Activated naive CD4-positive, alpha-beta T cell treated with anti-CD3 and anti-CD28 coated beads for 36 hours (primary cell): ENCODE measurements at places on chromosomes 2 and 18. TPM values are rescaled to one million over a fixed set of nuclear protein-coding genes. Genes with fewer than 3 reads are reported as not detected.

GRCh38 chr2:226963528-226963927, 127.7 kb downstream of the RHBDD1 start:
- H3K36me3 ChIP-seq, result peaks cover 5% of the 10 kb centered on the region
- H3K4me1 ChIP-seq, result no peaks in the 10 kb centered on the region
- no peaks in the 10 kb centered on the region for H3K27me3 ChIP-seq
- no peak overlapping the region for H3K27ac ChIP-seq

GRCh38 chr2:17757321-17757720, 3.4 kb downstream of the GEN1 start:
- peaks cover 14% of the 10 kb centered on the region for H3K4me1 ChIP-seq
- no peak for DNase-seq
- no peaks in the 10 kb centered on the region for H3K27me3 ChIP-seq
- H3K27ac ChIP-seq, result no peak overlapping the region
- H3K36me3 ChIP-seq, result peaks cover 11% of the 10 kb centered on the region
- no peak overlapping the region for H3K4me3 ChIP-seq

DNA sequence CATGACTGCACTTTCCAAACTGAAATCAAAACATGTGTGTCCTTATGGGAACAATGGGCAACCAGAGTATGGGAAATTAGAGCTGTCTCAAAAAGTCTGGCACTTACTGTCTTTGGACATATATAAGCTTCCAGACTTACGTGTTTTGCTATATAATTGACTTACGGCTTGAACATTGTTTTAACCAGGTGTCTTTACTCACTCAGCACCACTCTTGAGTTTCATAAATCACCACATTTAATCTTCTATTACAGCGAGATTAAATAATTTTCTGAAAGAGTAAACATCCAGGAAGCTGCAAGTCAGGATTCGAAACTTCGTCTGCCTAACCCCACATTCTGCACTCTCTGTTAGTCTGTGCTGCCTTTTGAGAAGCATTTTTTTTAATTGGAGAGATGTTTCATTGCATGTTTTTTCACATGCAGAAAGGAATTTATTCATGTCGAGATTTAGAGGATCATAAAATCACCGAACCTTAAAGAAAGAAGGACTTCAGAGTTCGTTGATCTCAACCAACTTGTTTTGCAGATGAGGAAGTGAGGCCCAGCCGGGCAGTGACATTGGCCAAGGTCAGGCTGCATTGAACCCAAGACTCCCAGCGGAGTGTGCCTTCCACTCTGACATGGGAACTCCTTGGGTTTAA, 137.3 kb downstream of the SETBP1 start:
- H3K4me1 ChIP-seq, result peaks cover 12% of the 10 kb centered on the region
- no peak overlapping the region for H3K4me3 ChIP-seq
- H3K27me3 ChIP-seq, result peaks cover 14% of the 10 kb centered on the region
- DNase-seq, result no peak

DNA sequence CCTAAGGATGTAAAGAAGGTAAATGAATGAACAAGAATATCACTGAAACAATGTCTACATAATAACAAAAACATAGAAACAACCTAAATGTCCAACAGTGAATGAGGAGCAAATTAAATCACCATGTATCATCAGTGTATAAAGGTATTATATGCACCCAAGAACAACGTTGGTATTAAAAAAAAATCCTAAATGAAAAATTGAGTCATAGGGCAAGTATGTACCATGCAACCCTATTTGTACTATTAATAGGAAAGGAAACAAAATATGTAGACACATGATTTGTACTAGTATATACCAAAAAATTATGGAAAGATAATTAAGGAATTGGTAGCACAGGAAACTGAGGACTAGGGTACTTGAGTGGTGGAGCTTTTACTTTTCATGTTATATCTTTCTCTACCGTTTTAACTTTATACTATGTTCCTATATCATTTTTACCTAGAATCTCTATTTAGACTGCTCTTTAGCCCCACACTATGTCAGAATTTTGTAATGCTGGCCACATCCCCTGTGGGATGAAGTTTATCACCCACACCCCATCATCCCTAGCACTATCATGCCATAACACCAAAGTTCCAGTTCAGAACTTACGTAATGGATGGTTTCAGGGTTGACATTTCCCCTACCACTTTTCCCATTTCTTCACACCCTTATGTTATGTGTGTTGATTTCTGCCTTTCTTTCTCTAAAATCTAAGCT, 25.6 kb downstream of the IKZF2 start:
- peaks cover 7% of the 10 kb centered on the region for H3K27me3 ChIP-seq
- H3K4me1 ChIP-seq, result no peaks in the 10 kb centered on the region
- no peak overlapping the region for H3K27ac ChIP-seq

GRCh38 chr2:223976635-223977226, 19.5 kb downstream of the MRPL44 start:
- H3K4me3 ChIP-seq, result no peak overlapping the region
- no peaks in the 10 kb centered on the region for H3K27me3 ChIP-seq
- H3K4me1 ChIP-seq, result no peaks in the 10 kb centered on the region
- H3K27ac ChIP-seq, result no peak overlapping the region
- H3K36me3 ChIP-seq, result peaks cover 2% of the 10 kb centered on the region

- no peak for DNase-seq
- no peaks in the 10 kb centered on the region for H3K4me1 ChIP-seq
- no peaks in the 10 kb centered on the region for H3K36me3 ChIP-seq
- no peaks in the 10 kb centered on the region for H3K27me3 ChIP-seq
These were observed 140.5 kb downstream of the PTH2R start for GRCh38 chr2:208546860-208547650.

DNA sequence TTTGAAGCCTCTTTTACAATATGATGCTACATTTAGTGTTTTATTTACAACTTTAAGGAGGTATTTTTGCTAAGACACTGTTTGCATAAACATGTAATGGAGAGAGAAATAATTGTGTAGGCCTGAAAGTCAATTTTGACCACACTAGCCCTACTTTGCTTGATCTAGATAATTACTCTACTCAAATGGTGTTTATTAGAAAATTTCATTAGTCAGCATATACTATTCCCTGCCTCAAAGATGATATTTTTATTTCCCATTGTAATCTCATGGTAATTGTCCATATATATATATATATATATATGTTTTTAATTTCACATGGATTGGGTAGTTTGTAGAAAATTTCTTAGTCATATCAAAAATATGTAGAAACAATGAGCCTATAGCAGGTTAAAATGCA, 632.2 kb downstream of the SATB2 start:
- H3K4me1 ChIP-seq, result no peaks in the 10 kb centered on the region
- no peaks in the 10 kb centered on the region for H3K36me3 ChIP-seq
- H3K4me3 ChIP-seq, result no peak overlapping the region
- no peaks in the 10 kb centered on the region for H3K27me3 ChIP-seq

GRCh38 chr2:172279813-172280212, 147.6 kb upstream of the ITGA6 start:
- H3K4me3 ChIP-seq, result no peak overlapping the region
- H3K4me1 ChIP-seq, result peaks cover 11% of the 10 kb centered on the region
- DNase-seq, result no peak

GRCh38 chr2:127173057-127173456, 47.0 kb downstream of the CYP27C1 start:
- H3K4me1 ChIP-seq, result no peaks in the 10 kb centered on the region
- no peaks in the 10 kb centered on the region for H3K27me3 ChIP-seq
- no peak for DNase-seq
- H3K36me3 ChIP-seq, result no peaks in the 10 kb centered on the region
- H3K4me3 ChIP-seq, result no peak overlapping the region
- no peak overlapping the region for H3K27ac ChIP-seq

- H3K4me3 ChIP-seq, result no peak overlapping the region
- no peaks in the 10 kb centered on the region for H3K36me3 ChIP-seq
- no peaks in the 10 kb centered on the region for H3K4me1 ChIP-seq
- DNase-seq, result no peak
These were observed 31.5 kb upstream of the SCG2 start for GRCh38 chr2:223633656-223634055.

GRCh38 chr18:76495435-76496193, 572 bp upstream of the ZNF516 start:
- no peak overlapping the region for H3K27ac ChIP-seq
- H3K27me3 ChIP-seq, result peaks cover 14% of the 10 kb centered on the region
- no peaks in the 10 kb centered on the region for H3K36me3 ChIP-seq
- peak overlapping the region; percentile 75 for H3K4me3 ChIP-seq

GRCh38 chr2:236811062-236811656, 241.5 kb downstream of the ACKR3 start:
- no peak for DNase-seq
- no peak overlapping the region for H3K27ac ChIP-seq
- H3K36me3 ChIP-seq, result peaks cover 2% of the 10 kb centered on the region
- H3K4me1 ChIP-seq, result no peaks in the 10 kb centered on the region
- peaks cover 1% of the 10 kb centered on the region for H3K27me3 ChIP-seq

GRCh38 chr18:69784815-69785214, 162.9 kb downstream of the CD226 start:
- no peaks in the 10 kb centered on the region for H3K36me3 ChIP-seq
- no peak overlapping the region for H3K4me3 ChIP-seq
- H3K27ac ChIP-seq, result no peak overlapping the region
- no peaks in the 10 kb centered on the region for H3K27me3 ChIP-seq
- peaks cover 14% of the 10 kb centered on the region for H3K4me1 ChIP-seq
- DNase-seq, result no peak

GRCh38 chr18:58241877-58242276, 197.9 kb downstream of the NEDD4L start:
- DNase-seq, result no peak
- H3K4me1 ChIP-seq, result no peaks in the 10 kb centered on the region
- no peaks in the 10 kb centered on the region for H3K36me3 ChIP-seq
- no peaks in the 10 kb centered on the region for H3K27me3 ChIP-seq
- no peak overlapping the region for H3K4me3 ChIP-seq
- no peak overlapping the region for H3K27ac ChIP-seq

- H3K36me3 ChIP-seq, result peaks cover 3% of the 10 kb centered on the region
- no peak for DNase-seq
These were observed 12.5 kb downstream of the ZNF407 start for GRCh38 chr18:74610051-74610615.

DNA sequence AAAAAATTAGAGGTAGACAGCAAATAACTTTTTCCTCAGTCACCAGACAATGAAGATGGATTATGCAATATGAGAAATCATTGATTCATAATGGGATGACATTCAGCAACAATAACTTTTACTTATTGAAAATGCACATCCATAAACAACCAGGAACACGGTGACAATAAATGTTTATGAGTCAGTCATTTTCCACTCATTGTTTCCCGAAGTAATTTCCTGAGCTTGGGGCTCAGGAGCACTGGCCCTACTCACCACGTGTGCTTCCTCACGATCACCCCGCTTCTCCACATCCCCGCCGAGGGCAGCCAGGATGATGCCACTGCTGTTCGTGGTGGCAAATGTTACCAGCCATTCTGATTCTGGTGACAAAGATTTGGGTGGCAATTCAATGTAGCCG, 156.3 kb downstream of the LAMA1 start:
- no peaks in the 10 kb centered on the region for H3K27me3 ChIP-seq
- H3K4me3 ChIP-seq, result no peak overlapping the region
- no peaks in the 10 kb centered on the region for H3K4me1 ChIP-seq
- no peak for DNase-seq

GRCh38 chr2:217360781-217361482, 501.1 kb upstream of the TNP1 start:
- no peak overlapping the region for H3K27ac ChIP-seq
- no peaks in the 10 kb centered on the region for H3K27me3 ChIP-seq
- H3K4me1 ChIP-seq, result no peaks in the 10 kb centered on the region
- no peak for DNase-seq
- no peaks in the 10 kb centered on the region for H3K36me3 ChIP-seq
- H3K4me3 ChIP-seq, result no peak overlapping the region

DNA sequence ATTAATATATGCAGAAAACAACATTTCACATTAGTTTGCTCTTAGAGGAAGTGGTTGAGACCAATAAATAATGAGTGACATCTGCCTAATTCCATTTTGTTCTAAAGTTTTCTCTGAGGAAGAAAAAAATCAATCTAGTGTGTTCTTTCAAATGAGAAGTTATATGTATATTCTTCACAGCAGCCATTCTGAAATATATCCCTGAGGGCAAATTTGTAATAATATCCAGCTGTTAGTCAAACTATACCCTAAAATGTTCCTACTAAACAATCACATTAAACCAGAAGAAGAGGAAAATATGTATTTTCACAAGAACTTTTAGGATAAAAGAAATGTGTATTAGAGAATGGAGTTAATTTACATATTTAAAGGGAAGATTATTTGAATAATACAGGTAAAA, 375.1 kb upstream of the CDH19 start:
- no peak overlapping the region for H3K27ac ChIP-seq
- H3K4me1 ChIP-seq, result no peaks in the 10 kb centered on the region
- no peaks in the 10 kb centered on the region for H3K27me3 ChIP-seq
- no peak overlapping the region for H3K4me3 ChIP-seq
- H3K36me3 ChIP-seq, result no peaks in the 10 kb centered on the region

GRCh38 chr18:23883277-23883790, 131.2 kb upstream of the TTC39C start:
- H3K4me3 ChIP-seq, result no peak overlapping the region
- DNase-seq, result peak; percentile 15

DNA sequence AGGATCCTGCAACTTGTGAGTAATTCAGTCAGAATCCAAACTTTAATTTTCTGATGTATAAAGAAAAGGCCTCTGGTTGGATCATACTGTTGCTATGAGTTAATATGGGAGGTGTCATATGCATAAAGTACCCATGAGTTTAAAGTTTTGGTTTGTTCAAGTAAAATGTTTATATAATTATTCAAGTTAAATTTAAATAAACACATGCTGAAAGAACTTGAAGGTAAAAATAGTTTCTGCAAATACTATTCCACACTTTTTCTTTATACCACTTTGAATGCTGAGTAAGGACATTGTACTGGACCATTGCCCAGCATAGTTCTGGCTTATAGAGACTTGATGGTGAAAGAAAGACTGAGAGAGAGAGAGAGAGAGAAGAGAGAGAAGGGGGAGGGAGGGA, 30.7 kb downstream of the PKP4 start:
- no peak overlapping the region for H3K27ac ChIP-seq
- no peak for DNase-seq
- no peaks in the 10 kb centered on the region for H3K27me3 ChIP-seq

- H3K4me1 ChIP-seq, result no peaks in the 10 kb centered on the region
- H3K27ac ChIP-seq, result no peak overlapping the region
- DNase-seq, result no peak
- no peak overlapping the region for H3K4me3 ChIP-seq
- H3K27me3 ChIP-seq, result peaks cover 2% of the 10 kb centered on the region
These were observed 17.7 kb upstream of the DPP10 start for GRCh38 chr2:114424699-114425098.

GRCh38 chr2:44005846-44006245, 10.1 kb upstream of the LRPPRC start:
- peaks cover 2% of the 10 kb centered on the region for H3K27me3 ChIP-seq
- no peaks in the 10 kb centered on the region for H3K36me3 ChIP-seq
- no peak overlapping the region for H3K4me3 ChIP-seq
- H3K4me1 ChIP-seq, result peaks cover 15% of the 10 kb centered on the region
- no peak overlapping the region for H3K27ac ChIP-seq

Gene GREB1
- 0.38 TPM for total RNA-seq

Gene C2orf92
- total RNA-seq, result 2.7 TPM

Gene SPATA3
- not detected for total RNA-seq

Gene KCNS3
- 0.14 TPM for total RNA-seq

Gene INHBB
- not detected for total RNA-seq

Gene LRRTM4
- not detected for total RNA-seq

Gene UGT1A5
- total RNA-seq, result not detected

Gene IGFBP2
- total RNA-seq, result 2.4 TPM

Gene UGT1A3
- not detected for total RNA-seq

Gene XDH
- not detected for total RNA-seq

Gene HAAO
- 0.41 TPM for total RNA-seq

Gene ERBB4
- total RNA-seq, result not detected
